ENCODE measurements at places on chromosomes 7 and 10.

DNA sequence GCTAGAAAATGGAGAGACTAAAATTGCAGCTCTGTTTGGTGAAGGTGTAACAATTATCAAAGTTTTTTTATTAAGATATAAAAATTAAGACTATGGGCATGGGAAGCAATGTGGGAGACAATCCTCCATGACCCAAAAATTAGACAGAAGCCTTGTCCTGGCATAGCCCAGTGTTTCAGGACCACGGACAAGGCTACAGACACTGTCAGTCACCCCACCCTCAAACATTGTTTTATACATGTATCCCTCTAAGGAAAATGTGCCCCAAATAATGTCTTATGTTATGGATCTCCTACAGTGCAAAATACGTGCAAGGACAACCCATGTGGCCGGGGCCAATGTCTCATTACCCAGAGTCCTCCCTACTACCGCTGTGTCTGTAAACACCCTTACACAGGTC is 24.0 kb downstream of the HABP2 start:
- no peak for DNase-seq

DNA sequence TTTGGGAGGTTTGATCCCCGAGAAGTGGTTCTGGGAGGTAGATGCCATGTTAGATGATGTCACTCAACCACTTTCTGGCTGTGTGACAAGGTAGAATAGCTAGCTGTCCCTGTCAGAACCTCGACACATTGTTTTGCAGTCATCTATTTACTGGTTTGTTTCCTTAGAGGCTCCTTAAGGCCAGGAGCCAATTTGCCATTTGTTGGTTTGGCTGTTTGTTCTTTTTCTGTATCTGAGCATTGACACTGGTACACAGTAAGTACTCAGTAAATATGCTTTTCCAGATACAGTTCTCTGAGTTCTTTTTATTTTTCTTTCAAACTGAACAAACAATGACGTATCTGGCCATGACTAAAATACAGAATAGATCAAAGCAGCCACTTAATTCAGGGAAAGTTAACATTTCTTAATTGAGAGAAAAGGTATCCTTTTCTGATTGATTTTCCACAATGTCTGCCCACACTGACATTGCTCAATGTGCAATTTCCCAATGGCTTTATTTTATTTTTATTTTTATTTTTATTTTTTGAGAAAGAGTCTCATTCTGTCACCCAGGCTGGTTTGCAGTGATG is 121.6 kb downstream of the SPAG6 start:
- no peak for DNase-seq

- DNase-seq = no peak
Measured at GRCh38 chr10:88886557-88886956, 6.5 kb downstream of the STAMBPL1 start.

GRCh38 chr10:74624501-74624900 is 201.9 kb upstream of the KAT6B start:
- no peak for DNase-seq

- DNase-seq = no peak
Measured at GRCh38 chr10:31120961-31121685, 89.5 kb upstream of the ZNF438 start.

GRCh38 chr7:16670021-16670420 is 24.0 kb downstream of the BZW2 start:
- DNase-seq = no peak

- DNase-seq = no peak
Measured at GRCh38 chr10:80066809-80067208, 11.7 kb upstream of the TMEM254 start.

GRCh38 chr10:22133749-22134624 is 83.8 kb downstream of the EBLN1 start:
- DNase-seq = no peak

DNA sequence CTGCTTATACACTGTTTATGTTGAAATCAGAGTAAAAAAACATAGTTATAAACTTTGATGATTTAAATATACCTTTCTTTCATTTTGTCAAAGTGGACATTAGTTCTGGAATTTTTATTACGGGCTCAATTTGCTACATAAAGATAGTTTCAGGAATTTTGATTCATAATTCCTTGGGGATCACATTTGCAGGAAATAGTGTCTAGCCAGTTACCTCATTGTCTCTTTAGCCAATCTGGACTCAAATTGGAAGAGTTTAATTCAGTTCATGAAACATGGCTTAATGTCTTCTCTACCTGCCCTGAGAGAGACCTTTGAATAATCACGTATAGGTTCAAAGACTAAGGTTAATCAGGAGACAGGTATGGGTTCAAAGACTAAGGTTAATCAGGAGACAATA is 262.6 kb downstream of the HGF start:
- no peak for DNase-seq

GRCh38 chr7:78535655-78536054 is 737.1 kb downstream of the PHTF2 start:
- DNase-seq = no peak

DNA sequence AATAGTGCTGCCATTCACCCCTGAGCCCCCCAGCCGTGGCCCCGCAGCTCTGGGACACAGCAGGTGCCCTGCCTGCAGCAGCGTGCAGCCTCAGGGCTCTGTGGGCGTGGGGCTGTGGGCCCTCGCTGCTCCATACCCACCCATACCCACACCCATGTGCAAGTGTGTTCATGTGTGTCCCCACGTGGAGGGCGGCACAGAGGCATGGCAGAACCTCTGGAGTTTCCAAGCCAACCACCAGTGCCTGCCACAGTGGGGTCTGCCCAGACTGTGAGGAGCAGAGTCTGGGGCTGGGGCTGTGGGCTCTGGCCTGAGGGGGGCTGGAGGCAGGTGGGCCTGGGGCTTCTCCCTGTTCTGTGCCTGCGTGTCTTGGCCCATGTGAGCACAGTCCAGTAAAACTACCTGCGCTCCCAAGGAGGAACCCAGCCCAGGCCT is 2.4 kb downstream of the PRAP1 start:
- no peak for DNase-seq

DNA sequence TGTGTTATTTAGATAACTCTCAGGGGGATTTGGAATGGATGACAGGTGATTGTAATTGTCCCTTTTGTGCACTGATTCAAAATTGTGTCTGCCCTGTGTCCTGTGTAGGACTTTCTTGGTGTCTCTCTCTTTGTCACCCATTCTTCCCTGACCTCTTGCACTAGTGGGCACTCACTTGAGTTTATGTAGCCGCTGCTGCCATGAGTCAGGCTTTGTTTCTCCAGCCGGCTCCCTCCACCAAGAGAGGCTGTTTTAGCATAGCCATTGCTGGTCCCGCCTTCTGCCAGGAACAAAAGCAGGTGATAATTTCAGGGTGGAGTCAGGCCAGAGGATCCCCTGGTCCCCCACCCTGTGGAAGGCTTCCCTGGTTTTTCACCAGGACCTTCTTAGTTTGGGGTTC is 8.4 kb downstream of the COL17A1 start:
- DNase-seq = no peak

- no peak for DNase-seq
Measured at GRCh38 chr7:70586822-70587221, 545.1 kb upstream of the GALNT17 start.

GRCh38 chr10:111648046-111648445 is 535.5 kb downstream of the GPAM start:
- no peak for DNase-seq

DNA sequence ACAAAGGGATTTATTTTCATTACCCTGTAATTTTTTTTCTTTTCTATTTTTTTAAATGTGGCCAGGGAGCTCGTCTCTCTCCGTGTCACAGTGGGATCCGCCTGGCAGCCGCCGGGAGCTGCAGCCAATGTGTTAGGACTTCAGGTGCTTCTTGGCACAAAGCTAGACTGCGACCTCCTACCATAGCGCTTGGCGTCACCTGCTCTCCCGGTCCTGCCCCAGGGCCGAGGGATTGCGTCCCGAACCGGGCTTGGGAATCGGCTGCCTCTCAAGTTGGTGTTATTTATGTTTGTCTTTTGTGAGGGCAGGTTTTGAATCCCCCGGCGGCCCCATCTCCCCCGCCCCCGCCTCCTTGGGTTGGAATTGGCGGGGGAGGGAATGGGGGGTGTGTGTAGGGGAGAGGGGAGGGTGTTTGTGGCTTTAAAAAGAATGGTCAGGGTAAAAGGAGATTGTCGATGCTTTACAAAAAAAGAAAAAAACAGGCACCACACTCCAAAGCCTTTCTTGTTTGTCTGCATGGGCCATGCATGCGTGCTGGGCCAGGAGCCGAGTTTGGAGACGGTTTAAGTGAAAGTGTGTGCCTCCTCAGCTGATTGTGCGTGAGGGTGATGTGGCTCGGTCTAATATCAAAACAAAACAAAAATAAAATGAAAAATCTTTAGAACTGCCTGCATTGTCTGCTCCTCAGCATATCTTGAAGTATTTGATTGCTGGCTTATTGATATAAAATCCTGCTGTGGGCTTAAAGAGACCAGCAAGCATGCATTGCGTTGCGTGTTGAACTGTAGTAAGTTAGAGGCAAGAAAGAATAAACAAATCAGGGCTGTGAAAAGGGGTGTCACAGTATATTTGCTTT is 1.2 kb downstream of the PPP1R9A start:
- peak; percentile 76 for DNase-seq

- no peak for DNase-seq
Measured at GRCh38 chr7:22622116-22622785, 104.7 kb upstream of the IL6 start.

GRCh38 chr7:130926001-130926691 is 192.1 kb upstream of the KLF14 start:
- no peak for DNase-seq

DNA sequence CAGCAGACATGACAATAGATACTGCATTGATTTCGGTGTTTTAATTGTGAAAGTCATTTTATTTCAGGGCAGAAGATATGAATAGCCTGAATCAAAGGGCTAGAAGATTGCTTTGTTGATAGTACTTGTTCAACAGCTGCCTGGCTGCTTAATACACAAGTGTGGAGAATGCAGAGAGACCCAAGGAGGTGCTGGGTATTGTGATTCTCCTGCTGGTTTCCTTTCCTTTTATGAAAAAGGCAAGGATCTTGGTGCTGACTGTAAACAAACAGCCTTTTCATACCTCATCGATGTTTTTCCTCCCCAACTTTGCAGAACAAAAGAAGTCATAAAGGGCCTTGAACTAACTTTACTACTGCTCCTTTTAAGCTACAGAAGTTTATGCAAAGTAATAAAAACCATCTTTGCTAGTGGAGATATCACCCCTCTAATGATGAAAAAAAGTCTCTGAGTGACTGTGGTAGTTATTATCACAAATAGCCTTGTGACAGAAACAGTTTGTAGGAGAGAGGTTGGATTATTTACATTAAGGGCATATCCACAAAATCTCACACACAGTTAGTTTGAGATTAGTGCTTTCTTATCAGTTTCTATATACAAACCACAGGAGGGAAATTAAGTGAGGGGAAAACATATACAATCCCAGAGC is 800.0 kb downstream of the LRMDA start:
- DNase-seq = no peak

GRCh38 chr7:69967689-69968450 is 369.6 kb downstream of the AUTS2 start:
- DNase-seq = no peak

DNA sequence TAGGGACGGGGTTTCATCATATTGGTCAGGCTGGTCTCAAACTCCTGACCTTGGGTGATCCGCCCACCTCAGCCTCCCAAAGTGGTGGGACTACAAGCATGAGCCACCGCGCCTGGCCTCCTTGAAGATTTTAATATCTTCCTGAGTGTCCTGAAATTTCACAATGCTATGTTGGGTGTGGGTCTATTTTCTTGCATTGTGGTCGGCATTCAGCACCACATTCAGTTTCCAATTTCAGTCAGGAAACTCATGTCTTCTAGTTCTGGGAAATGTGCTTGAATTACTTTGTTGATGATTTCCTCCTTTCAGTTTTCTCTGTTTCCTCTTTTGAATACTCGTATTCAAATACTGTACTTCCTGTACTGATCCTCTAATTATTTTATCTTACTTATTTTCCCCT is 49.3 kb upstream of the IL6 start:
- DNase-seq = no peak

GRCh38 chr7:7614018-7614741 is 26.4 kb upstream of the UMAD1 start:
- no peak for DNase-seq

- DNase-seq = no peak
Measured at GRCh38 chr10:71188201-71188600, 24.2 kb upstream of the UNC5B start.

GRCh38 chr10:22222236-22223190 is 4.7 kb upstream of the EBLN1 start:
- DNase-seq = no peak

GRCh38 chr10:11893749-11894278 is 70.7 kb downstream of the PROSER2 start:
- DNase-seq = no peak

GRCh38 chr10:44046605-44047004 is 338.3 kb downstream of the CXCL12 start:
- peak; percentile 8 for DNase-seq

DNA sequence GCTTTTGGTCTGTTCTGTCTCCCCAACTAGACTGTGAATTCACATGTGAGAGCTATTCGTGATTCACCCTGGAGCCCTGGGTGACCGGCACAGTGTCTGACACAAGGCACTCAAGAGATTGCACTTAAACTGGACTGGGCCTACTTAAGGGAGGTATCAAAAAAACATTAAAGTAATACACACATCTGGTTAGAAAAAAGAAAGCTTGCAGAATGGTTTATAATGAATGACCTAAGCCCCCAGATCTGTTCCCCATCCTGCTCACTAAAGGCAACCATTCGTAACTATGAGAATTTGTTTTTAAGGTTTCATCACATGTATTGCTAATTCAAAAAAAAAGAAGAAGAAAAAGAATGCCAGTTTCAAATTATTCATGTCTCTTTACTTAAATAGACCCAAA is 74.5 kb downstream of the DGKI start:
- no peak for DNase-seq
